ENCODE measurements at places on chromosomes 3 and 15.

GRCh38 chr3:55678546-55679216 is 191.6 kb upstream of the WNT5A start:
- H3K4me1 ChIP-seq = peaks cover 21% of the 10 kb centered on the region
- H3K27ac ChIP-seq = no peak overlapping the region
- H3K36me3 ChIP-seq = no peaks in the 10 kb centered on the region

GRCh38 chr3:58585005-58585786 is 8.0 kb upstream of the FAM107A start:
- H3K4me3 ChIP-seq = peak overlapping the region; percentile 88
- H3K27me3 ChIP-seq = no peaks in the 10 kb centered on the region
- no peaks in the 10 kb centered on the region for H3K36me3 ChIP-seq
- no peak overlapping the region for H3K27ac ChIP-seq
- 0 out of 2 replicates have a peak, but pooled peaks cover 3% of the 10 kb centered on the region for H3K4me1 ChIP-seq

GRCh38 chr3:9878700-9879099 is 1.4 kb downstream of the CIDEC start:
- no peaks in the 10 kb centered on the region for H3K27me3 ChIP-seq
- H3K27ac ChIP-seq = no peak overlapping the region
- no peak overlapping the region for H3K4me3 ChIP-seq
- DNase-seq = no peak
- no peaks in the 10 kb centered on the region for H3K4me1 ChIP-seq

- H3K27ac ChIP-seq = no peak overlapping the region
- no peaks in the 10 kb centered on the region for H3K4me1 ChIP-seq
- no peaks in the 10 kb centered on the region for H3K36me3 ChIP-seq
- no peak overlapping the region for H3K4me3 ChIP-seq
- H3K27me3 ChIP-seq = no peaks in the 10 kb centered on the region
Observed at GRCh38 chr15:39331584-39331983, 249.3 kb upstream of the THBS1 start.
